Uterus (tissue), 4 donors: ENCODE measurements at places on chromosomes 7 and 10. TPM values are rescaled to one million over a fixed set of nuclear protein-coding genes. Genes with fewer than 3 reads are reported as not detected.

- DNase-seq, result no peak
Observed at GRCh38 chr10:112390125-112390703, 16.3 kb downstream of the ACSL5 start.

DNA sequence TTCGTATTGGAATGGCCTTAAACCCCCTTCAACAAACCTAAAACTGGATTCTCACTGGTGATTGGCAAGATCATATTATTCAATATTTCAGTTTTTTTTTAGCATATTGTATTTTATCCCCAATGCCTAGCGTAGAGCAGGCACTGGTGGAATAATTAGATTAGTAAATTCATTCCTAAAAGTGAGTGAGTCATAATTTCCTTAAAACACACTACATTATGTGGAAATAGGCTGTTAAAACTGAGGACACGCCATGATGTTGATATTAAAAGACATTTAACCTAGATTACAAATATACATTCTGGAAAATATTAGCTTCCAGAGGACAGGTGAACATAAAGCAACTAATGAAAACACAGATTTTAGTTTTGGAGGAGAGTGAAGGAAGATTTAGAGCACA, 463.9 kb downstream of the PARD3 start:
- no peak for DNase-seq

GRCh38 chr7:81299711-81300110, 380.9 kb upstream of the SEMA3C start:
- DNase-seq, result no peak

DNA sequence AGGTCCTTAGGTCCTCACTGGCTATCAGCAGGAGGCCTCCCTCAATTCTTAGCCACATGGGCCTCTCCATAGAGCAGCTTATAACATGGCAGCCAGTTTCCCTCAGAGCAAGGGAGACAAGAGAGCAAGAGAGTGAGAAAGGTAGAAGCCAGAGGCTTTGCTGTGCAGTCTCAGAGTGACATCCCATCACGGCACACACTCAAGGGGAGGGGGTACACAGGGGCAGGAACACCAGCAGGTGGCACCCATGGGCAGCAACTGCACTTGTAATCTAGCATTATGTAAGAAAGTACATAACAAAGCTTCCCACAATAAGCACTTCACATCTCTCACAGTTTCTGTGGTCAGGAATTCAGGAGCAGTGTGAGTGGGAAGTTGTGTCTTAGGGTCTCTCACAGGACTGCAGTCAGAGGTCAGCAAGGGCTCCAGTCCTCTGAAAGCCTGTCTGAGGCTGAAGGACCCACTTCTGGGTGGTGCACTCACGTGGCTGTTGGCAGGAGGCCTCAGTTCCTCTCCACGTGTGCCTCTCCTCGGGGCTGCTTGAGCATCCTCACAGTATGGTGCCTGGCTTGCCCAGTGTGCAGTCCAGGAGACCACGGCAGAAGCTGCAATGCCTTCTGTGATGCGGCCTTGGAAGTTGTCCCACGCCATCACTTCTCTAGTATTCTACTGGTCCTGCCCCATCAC, 159.4 kb downstream of the OAT start:
- no peak for DNase-seq

PON3 gene
- total RNA-seq, result not detected

DNA sequence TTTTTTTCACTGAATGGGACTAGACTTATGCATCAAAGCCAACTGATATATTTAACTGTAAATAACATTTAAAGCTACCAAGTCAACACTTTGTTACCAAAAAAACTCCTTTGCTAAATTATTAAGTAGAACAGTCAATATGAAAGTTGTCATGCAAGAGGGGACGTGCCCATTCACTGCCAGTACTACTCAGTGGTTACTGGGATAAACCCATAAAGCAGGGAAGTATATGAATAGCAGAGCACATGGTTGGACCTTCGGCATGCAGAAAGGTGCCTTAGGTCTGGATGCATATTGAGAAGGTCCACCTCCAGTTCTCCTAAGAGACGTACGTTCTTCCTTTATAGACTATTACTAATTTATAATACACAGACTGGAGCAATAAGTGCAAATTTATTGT, 120.1 kb downstream of the SVOPL start:
- no peak for DNase-seq

GRCh38 chr7:66768865-66769832, 28.6 kb downstream of the RABGEF1 start:
- DNase-seq, result no peak

GRCh38 chr10:132548869-132549268, 11.3 kb downstream of the INPP5A start:
- DNase-seq, result no peak

CNTNAP2 gene
- total RNA-seq, result 0.91 TPM

GRCh38 chr7:14542624-14543023, 359.9 kb downstream of the DGKB start:
- no peak for DNase-seq

- DNase-seq, result no peak
Observed at GRCh38 chr7:98774884-98775283, 94.9 kb downstream of the TMEM130 start.

GRCh38 chr10:129790715-129791446, 173.2 kb downstream of the EBF3 start:
- DNase-seq, result no peak

AIFM2 gene
- total RNA-seq, result 14.0 TPM

DNA sequence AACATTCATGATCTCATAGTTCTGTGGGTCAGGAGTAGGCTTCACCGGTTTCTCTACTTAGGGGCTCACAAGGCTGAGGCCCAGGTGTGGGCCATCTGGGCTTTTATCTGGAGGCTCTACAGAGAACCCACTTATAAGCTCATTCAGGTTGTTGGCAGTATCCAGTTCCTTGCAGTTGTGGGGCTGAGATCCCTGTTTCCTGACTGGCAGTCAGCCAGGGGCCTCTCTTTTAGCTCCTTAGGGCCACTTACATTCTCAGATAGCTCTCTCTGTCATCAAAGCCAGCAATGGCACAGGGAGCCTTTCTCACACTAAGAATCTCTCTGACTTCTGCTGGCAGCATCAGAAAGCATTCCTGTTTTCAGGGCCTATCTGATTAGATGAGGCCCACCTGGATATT, 18.2 kb upstream of the HECTD2 start:
- no peak for DNase-seq

- no peak for DNase-seq
Observed at GRCh38 chr10:96376483-96376882, 17.7 kb upstream of the OPALIN start.

DNA sequence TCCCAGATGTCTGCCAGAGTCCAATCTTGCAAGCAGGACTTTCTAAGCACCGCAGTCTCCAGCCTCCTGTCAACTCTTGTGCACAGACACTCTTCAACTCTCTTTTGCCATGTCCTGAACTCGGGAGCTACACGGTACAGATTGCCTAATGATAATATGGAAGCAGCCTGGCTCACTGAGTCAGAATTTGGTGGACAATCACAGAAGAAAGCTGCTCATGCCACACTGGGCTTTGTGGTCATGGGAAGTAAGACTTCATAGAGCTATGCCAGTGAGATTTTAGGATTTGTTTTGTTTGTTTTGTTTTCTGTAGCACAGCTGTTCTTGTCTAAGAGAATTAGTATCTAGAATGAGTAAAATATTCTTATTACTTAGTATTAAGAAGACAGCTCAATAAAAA, 144.1 kb upstream of the PRSS58 start:
- DNase-seq, result no peak

DNA sequence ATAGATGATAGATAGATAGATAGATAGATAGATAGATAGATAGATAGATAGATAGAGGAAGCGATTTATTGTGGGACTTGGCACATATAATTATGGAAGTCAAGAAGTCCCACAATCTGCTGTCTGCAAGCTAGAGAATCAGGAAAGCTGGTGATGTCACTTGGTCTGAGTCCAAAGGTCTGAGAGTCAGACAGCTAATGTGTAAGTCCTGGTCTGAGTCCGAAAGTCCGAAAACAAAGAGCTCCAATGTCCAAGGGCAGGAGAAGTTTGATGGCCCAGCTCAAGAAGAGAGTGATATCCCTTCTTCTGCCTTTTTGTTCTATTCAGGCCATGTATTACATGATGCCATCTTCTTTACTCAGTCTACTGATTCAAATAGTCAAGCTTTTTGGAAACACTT, 53.8 kb upstream of the TCF7L2 start:
- DNase-seq, result no peak

- DNase-seq, result no peak
Observed at GRCh38 chr7:30710669-30711068, 28.4 kb upstream of the CRHR2 start.

DNA sequence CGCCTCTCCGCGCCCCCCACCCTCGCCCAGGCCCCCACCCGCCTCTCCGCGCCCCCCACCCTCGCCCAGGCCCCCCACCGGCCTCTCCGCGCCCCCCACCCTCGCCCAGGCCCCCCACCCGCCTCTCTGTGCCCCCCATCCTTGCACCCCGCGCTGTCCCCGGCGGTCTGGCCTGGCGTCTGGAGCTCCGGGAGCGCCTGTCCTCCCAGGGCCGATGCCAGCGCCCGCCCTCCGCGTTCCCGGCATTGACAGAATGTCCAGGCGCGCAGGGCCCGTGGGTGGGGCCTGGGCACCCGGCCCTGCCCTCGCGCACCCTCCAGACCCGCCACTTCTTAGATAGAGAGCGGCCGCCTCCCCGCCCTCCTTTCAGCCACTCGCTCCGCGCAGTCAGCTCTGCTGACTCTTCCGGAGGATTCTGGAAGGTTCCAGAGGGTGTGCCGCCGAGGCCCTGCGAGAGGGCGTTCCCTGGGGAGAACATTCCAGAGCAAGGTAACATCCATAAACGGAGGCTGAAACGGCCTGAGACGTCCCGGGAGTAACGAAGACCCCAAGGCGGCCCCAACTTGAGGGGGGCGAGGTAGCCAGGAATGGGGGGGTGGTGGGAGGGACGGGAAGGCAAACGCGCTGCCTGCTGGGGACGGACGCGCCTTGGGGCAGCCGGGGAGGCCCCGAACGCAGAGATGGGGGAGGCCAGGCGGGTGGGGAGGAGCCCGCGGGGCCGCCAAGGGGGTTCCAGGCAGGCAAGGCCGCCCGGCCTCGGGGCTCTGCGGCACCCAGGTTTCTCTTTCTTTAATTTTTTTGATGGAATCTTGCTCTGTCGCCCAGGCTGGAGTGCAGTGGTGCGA, 117.8 kb downstream of the DYNC2I1 start:
- DNase-seq, result no peak

- no peak for DNase-seq
Observed at GRCh38 chr10:109887243-109887642, 36.1 kb downstream of the XPNPEP1 start.

ZNF467 gene
- total RNA-seq, result 5.2 TPM

GRCh38 chr7:154698726-154699291, 304.1 kb downstream of the PAXIP1 start:
- no peak for DNase-seq

GRCh38 chr10:33243703-33244102, 90.8 kb downstream of the NRP1 start:
- no peak for DNase-seq

FAM25C gene
- not detected for total RNA-seq

DNA sequence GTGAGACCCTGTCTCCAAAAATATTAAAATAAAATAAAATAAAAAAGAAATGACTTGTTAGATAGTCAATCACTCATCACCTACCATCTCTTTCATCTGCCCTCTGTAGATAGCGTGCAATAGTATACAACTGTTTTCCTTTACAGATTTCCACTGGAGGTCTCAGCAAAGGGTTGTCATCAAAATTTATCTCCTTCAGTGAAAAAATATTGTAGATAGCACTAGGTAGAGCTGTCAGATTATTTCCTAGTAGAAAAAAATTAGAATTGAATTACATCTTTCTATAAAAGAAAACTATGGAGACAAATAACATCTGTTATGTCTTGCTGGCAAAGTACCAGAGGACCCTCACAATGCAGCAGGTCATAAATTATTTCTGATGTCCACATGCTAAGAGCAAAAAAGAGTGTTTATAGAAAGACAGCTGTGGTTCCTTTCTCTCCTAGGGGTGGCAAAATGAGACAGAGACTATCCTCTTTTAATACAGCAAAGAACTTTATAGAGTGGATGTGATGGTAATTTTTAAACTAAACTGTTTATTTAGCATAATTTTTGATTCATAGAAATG, 16.3 kb upstream of the CYP51A1 start:
- no peak for DNase-seq

DNA sequence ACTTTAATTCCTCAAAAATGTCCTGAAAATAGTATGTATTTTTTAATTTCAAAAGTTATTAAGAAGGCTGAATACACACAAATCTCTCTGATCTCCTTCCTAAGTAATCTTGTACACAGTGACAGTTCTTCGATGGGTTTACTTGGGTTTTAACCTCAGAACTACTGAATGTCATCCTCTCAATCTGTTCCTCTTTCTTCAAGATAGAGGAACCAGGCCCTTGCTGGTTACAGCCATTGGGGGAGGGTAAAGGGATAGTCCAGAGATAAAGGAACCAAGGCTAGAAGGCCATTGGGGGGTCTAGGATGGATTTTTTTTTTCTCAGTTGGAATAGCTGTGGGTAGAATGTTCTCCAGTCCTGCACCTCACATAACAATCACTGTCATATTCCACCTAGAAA, 224.9 kb downstream of the SKIDA1 start:
- DNase-seq, result no peak
